ENCODE measurements at places on chromosomes 7 and 10.

DNA sequence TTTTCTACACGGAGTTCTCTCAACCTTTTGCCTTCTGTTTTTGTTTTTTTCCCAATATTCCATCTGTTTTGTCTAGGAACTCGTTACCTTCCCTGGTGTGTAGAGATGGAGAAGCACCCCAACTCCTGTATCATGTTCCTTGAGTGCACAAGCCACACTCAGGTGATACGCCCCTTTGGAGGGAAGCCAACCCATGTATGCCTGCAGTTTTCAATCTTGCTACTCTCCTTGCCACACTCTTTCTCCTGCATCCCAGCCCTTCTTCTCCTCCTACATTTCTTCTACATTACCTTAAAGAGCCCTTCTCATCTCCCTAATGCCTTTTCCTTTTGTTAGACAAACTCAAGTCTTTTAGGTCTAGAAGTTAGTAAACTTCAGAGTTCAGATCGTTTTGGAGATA, 10.2 kb upstream of the SP4 start:
- no peak for DNase-seq

- DNase-seq, result peak; percentile 55
These were observed 21.8 kb downstream of the STMP1 start for GRCh38 chr7:135684136-135684535.

DNA sequence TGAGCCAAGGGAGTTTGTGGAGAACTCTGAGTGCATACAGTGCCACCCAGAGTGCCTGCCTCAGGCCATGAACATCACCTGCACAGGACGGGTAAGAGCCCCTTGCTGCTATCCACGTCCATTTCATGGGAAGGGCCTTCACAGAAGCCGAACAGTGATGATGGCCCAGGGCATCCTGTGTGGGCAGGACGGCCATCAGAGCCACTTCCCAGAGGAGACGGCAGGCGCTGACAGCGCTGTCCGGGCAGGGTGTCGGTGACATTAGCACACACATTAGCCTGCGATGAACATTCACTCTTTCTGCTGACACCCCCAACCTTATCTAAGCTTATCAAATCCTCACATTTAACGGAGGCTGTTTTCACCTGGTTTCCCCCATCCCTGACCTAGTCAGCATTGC, 144.9 kb downstream of the EGFR start:
- DNase-seq, result no peak

DNA sequence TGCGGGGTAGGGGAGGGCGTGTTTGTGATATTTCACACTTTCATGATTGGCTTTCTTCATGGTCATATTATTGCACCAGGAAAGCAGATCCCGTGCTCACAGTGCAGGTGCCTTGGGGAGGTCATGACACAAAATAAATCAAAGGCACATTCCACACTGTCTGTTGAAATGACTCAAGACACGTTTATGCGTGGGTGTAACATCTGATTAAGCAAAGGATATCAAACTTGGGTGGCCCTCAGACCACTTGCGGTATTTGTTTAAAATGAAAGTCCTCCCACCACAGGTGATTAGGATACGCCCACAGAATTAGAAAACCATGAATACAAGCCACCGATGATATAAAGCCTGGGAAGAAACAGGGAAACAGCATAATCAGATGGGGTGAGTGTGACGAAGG, 51.1 kb downstream of the SVIL start:
- DNase-seq, result no peak

GRCh38 chr7:144786079-144786478, 49.8 kb downstream of the TPK1 start:
- no peak for DNase-seq

DNA sequence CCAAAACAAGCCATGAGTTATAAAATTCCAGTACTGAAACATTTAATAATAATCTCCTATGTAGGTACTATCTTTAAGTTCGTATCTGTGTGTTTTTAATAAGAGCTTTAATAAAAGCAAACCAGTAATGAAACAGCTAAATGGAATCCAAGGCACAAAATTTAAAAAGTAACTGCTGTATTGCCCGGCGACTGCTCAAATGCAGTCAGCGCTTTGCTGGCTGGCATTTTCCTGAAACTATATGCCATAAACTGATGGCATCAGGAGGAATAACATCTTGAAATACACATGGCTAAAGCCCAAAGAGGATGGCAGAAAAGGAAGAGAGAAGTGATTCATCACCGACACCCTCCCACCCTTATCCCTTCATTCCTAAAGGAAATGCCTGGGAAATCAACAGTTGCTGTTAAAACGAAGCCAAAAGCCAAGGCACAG, 133.1 kb downstream of the CUBN start:
- DNase-seq, result no peak

- DNase-seq, result no peak
These were observed 5.0 kb upstream of the NFE2L3 start for GRCh38 chr7:26147030-26147429.

GRCh38 chr10:90911133-90912051, 9.5 kb downstream of the ANKRD1 start:
- peak; percentile 84 for DNase-seq

DNA sequence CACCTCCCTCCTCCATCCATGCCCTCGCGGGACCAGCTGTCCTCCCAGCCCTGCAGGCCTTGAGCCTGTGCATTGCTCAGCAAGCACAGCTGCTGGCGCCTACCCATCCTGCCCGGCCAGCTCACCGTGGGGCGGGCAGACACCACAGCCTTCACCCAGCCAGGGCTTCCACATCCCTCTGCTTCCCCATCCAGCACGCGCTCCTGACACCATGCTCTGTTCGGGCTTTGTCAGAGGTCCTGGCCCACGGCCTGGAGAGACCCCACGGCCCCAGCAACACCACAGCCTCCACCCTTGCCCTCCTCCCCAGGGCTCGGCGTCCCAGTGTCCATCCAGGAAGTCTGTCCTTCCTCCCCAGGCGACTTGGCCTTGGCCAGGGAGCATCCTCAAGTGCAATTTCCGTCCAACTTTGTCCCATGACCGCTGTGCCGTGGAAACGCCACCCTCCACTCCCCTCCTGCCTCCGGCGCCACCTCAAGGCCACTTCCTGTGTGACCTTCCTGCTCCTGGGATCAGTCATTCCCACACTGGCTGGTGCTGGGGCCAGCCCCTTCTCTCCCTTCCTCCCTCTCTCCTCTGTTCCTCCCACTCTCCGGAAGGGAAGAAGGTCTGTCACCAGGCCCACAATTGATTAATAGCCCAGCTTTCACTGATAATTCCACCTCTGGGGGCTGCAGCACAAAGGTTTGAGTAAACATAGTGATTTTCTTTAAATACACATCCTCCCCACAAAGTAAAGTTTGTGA, 71.5 kb upstream of the SMNDC1 start:
- no peak for DNase-seq

DNA sequence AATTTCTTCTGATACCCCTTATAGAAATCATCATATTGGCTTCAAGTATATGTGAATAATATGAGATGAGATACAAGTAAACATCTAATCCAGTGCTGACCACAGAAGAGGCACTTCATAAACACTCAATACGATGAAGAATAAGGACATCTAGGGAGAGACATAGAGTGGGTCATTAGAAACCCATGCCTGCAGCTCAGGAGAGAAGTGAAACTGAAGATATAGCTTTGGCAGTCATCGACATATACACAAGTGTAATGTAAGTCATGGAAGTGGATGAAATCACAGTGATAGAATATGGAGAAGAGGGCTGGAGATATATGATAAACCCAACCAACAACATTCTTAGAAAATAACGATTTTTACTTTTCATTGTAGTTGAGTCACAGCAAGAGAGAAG, 665.0 kb downstream of the PARD3 start:
- DNase-seq, result no peak

DNA sequence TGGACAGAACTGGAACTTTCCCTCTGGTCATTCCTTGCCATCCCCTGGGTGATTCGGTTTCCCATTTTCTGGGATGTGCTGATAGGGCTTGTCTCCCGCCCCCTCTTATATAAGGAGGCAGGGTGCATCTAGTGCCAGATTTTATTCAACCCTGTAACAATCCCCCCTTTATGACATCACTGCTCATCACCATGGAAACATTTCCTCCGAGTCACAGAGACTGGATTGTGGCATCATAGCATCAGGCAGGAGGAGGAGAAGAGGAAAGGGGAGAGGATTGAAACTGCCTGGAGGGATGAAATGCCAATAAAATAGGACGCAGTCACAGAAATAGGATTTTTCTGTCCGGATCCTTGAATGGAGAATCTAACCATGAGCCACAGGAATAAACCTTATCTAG, 25.0 kb downstream of the SORCS3 start:
- no peak for DNase-seq
